Activated CD4-positive, alpha-beta T cell treated with anti-CD3 and anti-CD28 coated beads, Interleukin-2, Interleukin-6, amounts not matched to agents 100 ng/mL and 50 ng/mL, durations not matched to agents 16 hours and 8 hours (primary cell): ENCODE measurements at places on chromosomes 11 and 22.

DNA sequence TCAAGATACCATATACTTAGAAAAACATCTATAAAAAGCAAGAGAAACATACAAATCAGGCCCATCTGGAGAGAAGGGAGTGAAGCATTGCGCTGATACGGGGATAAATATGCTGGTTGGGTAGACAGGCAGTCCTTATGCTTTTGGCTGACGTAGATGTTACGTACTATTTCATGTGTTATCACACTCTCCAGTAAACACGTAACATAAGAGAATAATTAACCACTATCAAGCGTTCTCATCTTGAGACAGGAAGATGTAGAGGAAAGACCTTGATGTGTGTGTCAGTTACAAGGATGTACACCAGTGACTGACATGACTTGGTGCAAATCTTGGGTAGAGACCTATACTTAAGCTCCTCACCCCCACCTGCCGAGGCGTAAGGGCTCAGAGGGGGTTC is 86.7 kb upstream of the PRODH start:
- no peak for DNase-seq

DNA sequence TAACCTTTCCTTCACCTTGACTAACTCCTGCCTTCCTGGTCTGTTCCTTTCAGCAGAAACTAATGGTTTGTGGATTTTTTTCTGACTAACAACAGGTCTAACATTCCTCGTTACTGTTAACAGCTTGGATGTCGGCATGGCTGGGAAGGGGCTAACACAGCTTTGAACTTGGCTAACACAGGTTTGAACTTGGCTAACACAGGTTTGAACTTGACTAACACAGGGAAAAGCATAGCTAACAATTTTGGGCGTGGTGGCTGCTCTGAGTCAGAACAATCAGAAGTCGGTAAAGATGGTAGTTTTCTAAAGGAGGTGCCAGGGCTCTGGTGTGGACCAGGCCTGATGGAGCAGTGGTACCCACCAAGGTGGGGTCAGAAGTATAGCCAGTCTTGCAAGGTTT is 16.1 kb downstream of the MIAT start:
- peak; percentile 72 for DNase-seq

DNA sequence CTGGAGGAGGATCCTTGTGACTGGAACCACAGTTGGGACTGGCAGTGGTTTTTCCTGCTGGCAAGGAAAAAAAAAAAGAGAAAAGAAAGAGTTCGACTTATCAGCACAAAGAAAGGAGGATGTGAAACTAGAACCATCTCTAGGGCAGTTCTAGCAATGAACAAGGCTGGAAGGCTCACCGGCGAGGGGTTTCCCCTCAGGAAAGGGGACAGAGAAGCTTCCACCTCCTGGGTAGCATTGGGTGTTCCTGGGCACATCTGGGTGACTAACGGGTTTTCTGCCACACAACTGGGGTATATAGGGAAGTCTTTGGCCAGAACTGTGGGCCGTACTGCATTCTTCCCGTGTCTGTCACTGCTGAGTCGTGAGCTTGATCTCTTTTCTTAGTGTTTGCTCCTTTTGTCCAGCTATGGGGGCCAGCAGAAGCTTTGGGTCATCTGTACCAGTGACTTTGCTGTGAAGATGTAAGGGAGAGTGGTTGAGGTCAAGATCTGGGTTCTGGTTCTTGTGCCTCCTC is 109.4 kb upstream of the OR4B1 start:
- peak; percentile 77 for DNase-seq

GRCh38 chr11:8018484-8019313 is 31.6 kb downstream of the EIF3F start:
- DNase-seq, result peak; percentile 63

DNA sequence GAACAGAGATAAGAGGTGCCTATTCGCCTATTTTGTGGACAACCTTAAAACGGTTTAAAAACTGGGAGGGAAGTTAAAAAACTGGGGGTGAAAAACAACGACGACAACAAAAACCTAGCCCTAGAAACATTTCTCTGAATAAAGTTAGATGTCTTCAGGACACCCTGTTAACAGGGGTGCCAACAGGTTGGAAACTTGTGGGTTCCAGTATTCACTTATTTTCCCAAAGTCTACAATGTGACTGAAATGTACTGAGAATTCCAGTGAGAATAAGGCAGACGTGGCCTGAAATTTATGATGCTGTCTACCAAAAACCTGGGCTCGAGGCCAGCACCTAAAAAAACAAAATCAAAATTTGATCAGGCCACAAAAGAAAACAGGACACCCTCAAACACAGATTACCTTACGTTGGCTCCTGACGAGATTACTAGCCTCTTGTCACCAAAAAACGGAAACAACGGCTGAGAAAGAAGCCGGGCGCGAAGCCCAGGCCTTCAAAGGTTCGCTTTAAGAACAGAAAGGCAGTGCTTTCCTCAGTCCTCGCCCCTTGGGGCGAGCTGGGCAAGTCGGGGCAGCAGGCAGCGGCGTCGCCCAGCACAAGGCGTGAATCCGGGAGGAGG is 906 bp downstream of the CCDC90B start:
- no peak for DNase-seq

DNA sequence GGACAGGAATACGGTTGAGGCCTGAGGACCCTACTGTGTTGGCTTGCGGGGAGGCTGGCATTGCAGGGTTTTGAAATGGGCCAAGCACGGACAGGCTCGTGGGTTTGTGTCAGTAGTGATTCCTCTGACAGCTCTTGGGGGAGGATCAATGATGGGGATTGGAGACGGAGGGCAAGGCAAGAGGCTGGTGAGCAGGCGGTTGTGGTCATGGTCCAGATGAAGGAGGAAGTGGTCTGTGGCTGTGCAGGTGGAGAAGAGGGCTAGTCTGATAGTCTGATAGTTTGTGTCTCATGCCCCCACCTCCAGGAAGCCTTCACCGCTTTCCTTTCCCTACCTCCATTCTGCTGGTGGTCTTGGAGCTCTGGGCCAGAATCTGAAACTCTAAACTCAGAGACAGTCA is 3.0 kb downstream of the MAFF start:
- peak; percentile 23 for DNase-seq

GRCh38 chr11:15692739-15693138 is 578.0 kb downstream of the INSC start:
- DNase-seq, result no peak

GRCh38 chr11:8361664-8362210 is 98.1 kb upstream of the LMO1 start:
- no peak for DNase-seq

GRCh38 chr11:58289266-58289665 is 21.2 kb upstream of the OR10W1 start:
- DNase-seq, result no peak

DNA sequence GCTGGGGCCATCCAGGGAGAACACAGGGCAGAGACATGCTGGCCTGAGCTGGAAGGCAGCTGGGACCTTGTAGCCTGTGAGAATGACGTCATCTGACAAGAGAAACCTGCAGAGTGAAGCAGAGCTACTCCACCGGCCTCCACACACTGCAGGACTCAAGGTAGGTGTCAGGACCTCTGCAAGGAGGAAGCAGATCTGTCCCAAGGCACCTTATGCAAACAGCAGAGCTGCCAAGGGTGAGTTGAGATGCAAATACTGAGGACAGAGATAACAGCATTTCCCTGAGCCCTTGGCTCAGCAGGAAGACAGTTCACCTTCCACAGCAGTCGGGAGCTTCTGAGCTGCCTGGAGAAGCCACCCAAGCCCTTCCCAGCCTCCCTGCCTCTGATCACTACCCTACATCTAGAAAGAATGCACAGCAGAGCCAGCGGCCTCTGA is 51.9 kb upstream of the IGSF9B start:
- DNase-seq, result no peak

- no peak for DNase-seq
These were observed 12.3 kb upstream of the BID start for GRCh38 chr22:17786435-17787161.

DNA sequence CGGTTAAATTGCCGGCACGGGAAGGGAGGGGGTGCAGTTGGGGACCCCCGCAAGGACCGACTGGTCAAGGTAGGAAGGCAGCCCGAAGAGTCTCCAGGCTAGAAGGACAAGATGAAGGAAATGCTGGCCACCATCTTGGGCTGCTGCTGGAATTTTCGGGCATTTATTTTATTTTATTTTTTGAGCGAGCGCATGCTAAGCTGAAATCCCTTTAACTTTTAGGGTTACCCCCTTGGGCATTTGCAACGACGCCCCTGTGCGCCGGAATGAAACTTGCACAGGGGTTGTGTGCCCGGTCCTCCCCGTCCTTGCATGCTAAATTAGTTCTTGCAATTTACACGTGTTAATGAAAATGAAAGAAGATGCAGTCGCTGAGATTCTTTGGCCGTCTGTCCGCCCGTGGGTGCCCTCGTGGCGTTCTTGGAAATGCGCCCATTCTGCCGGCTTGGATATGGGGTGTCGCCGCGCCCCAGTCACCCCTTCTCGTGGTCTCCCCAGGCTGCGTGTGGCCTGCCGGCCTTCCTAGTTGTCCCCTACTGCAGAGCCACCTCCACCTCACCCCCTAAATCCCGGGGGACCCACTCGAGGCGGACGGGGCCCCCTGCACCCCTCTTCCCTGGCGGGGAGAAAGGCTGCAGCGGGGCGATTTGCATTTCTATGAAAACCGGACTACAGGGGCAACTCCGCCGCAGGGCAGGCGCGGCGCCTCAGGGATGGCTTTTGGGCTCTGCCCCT is 529 bp upstream of the CCND1 start:
- no peak for DNase-seq

DNA sequence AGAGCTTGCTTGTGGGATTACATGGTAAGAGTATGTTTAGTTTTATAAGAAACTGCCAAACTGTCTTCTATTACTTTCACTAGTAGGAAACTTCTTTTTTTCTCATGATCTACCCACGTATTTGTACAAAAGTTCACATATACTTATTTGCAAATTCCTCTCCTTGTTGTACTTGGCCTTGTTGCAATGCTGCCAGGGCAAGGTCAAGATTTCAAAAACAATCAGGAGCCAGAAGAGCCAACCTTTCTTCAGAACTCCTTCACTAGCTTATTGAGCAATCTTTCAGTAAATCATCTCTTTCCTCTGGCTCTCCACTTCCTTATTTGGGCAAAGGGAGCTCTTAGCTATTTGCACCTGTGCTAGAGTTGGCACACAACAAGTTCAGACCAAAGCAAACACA is 9.7 kb downstream of the SRSF8 start:
- DNase-seq, result no peak

DNA sequence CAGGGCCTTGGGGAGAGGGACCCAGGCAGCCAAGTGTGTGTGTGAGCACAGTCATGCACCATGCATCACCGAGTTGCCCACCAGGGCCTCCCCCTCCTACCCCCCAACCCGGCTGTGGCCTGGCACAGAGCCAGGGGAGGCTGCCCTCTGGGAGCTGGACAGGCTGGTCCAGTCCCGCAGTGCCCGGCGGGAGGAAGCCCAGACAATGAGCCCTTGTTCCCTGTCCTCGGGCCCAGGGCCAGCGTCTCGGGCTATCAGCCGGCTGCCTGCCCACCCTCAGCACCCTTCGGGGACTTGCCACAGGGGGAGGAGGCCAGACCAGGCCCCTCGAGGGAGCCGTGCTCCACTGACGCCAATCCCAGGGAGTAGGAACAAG is 4.5 kb downstream of the LRRC75B start:
- no peak for DNase-seq

- peak; percentile 80 for DNase-seq
These were observed 82.1 kb downstream of the C11orf58 start for GRCh38 chr11:16820324-16821092.

- peak; percentile 57 for DNase-seq
These were observed 107.0 kb downstream of the FAM76B start for GRCh38 chr11:95682552-95682951.

GRCh38 chr11:112176077-112176476 is 765 bp downstream of the BCO2 start:
- no peak for DNase-seq
